Renal cortical epithelial cell (primary cell): ENCODE measurements at places on chromosomes 1 and 21. TPM values are rescaled to one million over a fixed set of nuclear protein-coding genes. Genes with fewer than 3 reads are reported as not detected.

DNA sequence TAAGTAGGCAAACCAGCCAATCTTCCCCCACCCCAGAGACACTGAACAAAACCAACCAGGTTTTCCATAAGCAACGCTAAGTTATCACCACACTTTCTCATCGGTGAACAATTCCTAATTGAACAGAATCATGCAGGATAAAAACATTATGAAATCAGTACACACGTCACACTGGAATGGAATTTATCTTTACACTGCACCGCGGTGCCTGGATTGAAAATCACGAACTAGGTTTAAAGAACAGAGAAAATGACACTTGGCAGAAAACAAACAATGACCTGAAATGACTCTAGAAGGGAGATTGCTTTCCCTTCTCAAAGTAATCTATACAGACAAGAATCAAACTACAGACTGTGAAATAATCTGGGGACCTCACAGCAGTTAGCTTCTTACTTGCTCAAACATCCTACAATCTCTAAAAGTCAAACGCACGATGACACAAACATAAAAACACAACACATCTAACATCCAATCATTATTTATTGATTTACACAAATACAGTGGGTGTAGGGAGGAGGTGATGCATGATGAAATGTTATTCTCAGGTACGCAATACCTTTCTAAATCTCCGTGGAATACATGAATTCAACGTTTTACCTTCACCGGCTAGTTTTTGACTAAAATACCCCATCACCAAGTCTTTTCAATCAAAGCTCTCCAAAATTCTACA lies 1.9 kb downstream of the EIF4G3 start:
- peak; percentile 69 for DNase-seq

DNA sequence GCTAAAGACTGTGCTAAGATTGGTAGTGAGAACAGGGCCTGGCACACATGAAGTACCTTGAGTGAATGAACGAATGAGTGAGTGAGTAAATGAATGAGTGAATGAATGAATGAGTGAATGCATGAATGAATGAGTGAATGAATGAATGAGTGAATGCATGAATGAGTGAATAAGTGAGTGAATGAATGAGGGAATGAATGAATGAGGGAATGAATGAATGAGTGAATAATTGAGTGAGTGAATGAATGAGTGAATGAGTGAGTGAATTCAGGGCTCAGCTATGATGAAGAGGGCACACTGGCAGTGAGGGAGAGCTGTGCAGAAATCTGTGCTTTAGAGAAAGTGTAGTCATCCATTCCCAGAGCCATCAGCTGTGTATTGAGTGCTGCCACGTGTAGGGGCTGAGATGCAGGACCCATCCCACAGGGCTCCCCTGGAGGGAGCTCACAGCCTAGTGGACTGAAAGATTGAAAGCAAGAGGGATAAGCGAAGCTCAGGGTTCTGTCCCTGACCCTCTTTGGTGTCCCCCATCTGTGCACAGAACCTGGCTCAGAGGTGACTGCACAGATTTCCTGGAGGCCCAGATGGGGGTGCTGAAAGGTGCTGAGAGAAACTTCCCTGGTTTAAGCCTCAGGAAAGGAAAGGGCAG lies 217.9 kb upstream of the VAMP3 start:
- peak; percentile 54 for DNase-seq

- no peak for DNase-seq
Observed at GRCh38 chr1:90381598-90381997, 335.5 kb downstream of the BARHL2 start.

DNA sequence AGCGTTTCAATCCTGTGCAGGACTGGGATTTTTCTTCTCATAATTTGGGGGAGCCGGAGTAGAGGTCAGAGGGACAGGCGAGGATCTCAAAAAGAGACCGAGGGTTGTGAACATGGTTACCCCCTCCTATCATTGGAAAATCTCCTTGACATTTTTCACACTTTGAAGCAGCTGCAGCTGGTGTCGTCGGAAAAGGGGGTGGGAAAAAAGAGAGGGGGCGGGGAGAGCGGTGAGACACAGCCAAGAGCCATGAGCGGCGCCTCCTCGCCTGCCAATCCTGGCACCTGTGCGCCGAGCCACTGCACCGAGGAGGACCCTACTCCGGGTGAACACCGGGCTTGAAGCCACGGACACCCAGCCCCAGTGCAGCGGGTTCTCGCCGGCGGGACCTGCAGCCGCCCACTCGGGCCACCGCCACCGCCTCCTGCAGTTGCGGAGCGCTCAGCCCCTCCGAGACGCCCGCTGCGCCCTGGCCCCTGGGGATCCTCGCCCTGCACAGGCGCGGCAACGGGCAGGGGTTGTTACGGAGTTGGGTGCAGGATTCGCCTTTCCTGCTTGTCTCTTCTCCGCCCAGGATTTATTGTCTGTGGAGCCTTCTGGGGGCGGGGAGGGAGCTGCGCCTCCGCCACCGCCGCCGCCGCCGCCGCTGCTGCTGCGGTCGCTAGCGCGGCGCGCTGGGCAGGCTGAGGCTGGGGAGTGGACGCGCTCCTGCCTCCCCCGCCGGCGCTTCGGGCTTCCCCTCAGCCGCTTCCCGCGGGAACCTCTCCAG lies at the start of gene LRRC7:
TSS of gene LRRC7 (plus strand) at position 271 of the 769 bp plus-strand sequence. CDS start 718 bp downstream, outside the sequence.
- DNase-seq = no peak

IGSF3 gene
- 47.9 and 84.4 TPM in 2 replicates for total RNA-seq

DNA sequence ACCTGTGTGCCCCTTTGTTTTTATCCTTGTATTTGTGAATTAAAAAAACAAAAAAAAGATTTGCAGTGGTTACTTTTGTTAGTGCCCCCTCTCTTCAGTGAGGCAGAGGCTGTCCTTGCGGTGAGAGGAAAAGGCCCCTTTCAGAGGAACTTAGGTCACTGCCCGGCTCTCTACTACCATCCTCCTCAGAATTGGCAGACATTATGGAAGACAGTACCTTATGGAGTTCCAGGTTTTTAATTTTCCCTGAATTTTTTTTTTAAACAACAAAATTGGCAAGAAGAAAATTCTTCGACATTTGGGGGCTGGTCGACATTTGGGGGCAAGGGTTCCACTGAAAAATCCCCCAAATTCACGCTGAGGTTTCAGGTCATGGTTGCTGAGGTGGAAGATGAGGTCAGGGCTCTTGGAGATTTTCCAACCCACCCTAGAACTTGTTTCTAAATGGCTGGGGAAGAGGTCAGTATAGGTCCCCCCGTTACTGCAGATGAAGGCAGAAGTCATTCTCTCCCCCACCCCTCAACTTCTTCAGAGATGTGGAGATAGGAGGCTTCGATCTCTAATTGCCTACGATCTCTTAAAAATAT lies 5.3 kb downstream of the RXFP4 start:
- no peak for DNase-seq

- DNase-seq = peak; percentile 65
Observed at GRCh38 chr1:216600730-216601609, 122.3 kb downstream of the ESRRG start.

GRCh38 chr1:116246174-116246573 lies 126.9 kb upstream of the ATP1A1 start:
- no peak for DNase-seq

RAD54L gene
- 1.9 and 5.4 TPM in 2 replicates for total RNA-seq

CD53 gene
- not detected in 2 replicates for total RNA-seq

- DNase-seq = peak; percentile 74
Observed at GRCh38 chr1:37478451-37478881, 4.1 kb downstream of the ZC3H12A start.

- DNase-seq = no peak
Observed at GRCh38 chr1:6148497-6149241, 31.5 kb downstream of the CHD5 start.

COL24A1 gene
- under 0.01 and 0.20 TPM in 2 replicates for total RNA-seq

DNA sequence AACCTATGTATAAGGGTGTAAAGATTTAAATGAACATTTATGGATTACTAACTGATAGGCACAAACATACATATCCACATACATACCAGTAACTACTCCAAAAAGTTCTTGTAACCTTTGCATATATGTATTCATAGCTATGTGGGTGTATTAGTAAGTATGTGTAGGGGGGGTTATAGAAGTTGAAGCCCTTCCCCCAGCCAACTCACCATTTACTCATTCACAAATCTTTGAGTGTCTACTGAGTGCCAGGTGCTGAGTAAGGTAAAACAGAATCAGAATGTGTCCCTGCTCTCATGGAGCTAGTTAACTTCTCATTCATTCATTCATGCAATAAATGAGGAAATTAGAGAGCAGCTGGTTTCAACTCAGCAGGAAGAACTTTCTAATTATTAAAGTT lies 1.3 kb downstream of the C1orf146 start:
- DNase-seq = no peak

- peak; percentile 31 for DNase-seq
Observed at GRCh38 chr1:84540759-84541158, 33.5 kb downstream of the CTBS start.

GRCh38 chr21:38325731-38326420 lies 69.1 kb downstream of the KCNJ15 start:
- no peak for DNase-seq

INKA2 gene
- 1.0 and 4.7 TPM in 2 replicates for total RNA-seq

GRCh38 chr1:6860401-6860800 lies 75.1 kb downstream of the CAMTA1 start:
- DNase-seq = peak; percentile 57

- DNase-seq = peak; percentile 36
Observed at GRCh38 chr1:54945393-54945936, 35.0 kb upstream of the TMEM61 start.

PLEKHG5 gene
- 22.2 and 22.6 TPM in 2 replicates for total RNA-seq

NBPF26 gene
- total RNA-seq = 17.2 and 51.8 TPM in 2 replicates

DNA sequence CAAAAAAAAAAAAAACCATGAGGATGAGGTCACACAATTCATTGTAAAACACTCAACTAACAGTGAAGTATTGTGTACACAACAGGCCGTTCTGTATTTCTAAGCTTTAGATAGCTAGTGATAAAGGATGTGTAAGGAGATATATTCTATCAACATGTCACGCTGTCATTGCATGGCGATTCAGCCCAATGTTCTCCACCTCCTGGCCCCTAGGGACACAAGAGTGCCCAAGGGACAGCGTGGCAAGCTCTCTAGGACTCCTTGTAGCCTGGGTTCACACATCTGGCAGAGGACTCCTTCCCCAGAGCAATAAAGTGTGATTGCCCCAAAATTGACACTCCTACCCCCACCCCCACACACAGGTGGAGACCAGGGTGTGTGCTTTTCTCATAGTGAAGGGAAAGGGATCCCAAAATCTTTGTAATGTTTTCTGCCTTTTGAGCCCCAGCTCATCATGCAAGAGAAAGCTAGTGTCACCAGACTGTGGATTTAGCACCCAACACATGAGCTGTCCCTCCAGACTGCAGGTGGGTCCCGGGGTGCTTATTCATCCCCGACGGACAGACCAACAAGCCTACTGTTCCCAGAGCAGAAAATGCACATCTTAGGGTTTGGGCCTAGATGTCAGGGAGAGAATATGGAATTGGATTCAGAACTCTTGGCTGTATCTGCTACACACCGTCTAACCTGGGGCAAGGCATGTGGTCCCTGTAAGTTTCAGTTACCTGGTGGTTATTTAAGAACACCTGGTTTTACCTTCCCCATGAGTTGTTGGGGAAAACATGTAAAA lies 11.5 kb downstream of the TMPRSS3 start:
- DNase-seq = no peak

DNA sequence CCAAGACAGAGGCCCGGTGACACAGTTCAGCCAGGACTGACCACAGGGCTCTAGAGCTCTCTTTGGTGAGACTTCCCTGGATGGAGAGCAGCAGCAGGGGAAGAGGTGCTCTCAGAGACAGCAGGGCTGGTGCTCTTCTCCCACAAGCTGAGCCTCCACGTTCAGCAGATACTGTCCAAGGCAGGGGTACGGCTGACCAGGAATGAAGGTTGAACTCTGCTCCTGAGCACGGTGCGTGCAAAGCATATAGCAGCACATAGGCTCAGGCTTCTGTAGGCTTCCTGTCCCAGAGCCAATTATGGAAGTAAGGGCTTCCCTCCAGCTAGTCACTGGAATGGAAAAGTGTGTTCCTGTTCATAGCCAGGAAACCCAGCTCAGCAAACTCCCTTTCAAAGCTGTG lies 23.9 kb downstream of the DMBX1 start:
- DNase-seq = no peak

- no peak for DNase-seq
Observed at GRCh38 chr1:222010306-222010705, 268.4 kb upstream of the DUSP10 start.

GRCh38 chr1:112876315-112876714 lies 79.7 kb downstream of the SLC16A1 start:
- DNase-seq = no peak

DNA sequence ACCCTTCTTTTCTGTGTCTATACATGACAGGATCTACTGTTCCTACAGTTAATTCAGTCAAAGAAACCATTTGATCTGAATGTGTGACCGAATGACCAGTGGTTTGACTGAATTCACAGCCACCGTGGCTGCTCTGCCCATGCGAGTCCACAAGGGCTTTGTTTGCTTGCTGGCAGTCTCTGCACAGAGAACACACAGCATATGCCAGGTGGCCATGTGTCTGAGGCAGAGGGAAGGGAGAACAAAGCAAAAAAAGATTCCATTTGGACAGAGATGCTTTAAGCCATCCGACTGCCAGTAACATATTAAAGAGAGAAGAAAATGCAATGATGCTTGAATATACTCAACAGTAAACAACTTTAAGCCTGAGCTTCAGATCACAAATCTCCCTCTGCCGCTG lies 737.8 kb upstream of the CXADR start:
- DNase-seq = no peak

DNA sequence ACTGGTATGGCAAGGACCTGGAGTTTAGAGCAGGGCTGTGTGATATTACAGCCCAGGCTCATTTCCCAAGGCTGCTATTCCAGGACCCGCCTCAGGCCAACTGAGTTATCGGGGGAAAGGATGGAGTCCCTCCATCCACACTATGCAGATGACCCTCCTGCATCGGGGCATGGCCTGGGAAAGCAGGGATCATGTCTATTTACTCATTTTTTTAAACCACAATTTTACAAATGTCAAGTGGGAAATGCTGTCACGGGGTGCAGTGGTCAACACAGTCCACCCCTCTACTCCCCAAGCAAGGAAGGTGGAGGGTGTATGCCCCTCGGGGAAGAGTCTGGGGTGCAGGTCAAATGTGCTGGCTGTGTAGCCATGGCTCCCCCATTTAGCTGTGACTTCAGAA lies 6.1 kb upstream of the CLEC20A start:
- DNase-seq = no peak

GRCh38 chr1:65209005-65209885 lies 61.2 kb downstream of the AK4 start:
- DNase-seq = peak; percentile 66

SEMA6C gene
- total RNA-seq = 8.4 TPM in 1 of 2 replicates, not detected in the other

PDE9A gene
- 3.0 and 5.0 TPM in 2 replicates for total RNA-seq

NPHS2 gene
- not detected in 2 replicates for total RNA-seq

DNA sequence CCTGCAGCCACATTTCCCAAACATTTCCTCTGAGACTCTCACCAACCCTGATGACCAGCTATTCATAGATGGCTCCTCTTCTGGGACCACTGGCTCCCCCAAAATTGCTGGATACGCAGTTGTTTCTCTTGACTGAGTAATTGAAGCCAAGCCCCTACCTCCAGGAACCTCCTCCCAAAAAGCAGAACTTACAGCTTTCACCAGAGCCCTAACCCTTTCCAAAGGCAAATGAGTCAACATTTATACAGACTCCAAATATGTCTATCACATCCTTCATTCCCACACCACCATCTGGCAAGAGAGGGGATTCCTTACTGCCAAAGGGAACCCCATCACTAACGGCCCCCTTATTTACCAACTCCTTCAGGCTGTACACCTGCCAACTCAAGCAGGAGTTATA lies 20.3 kb upstream of the CA6 start:
- DNase-seq = no peak
